T-helper 1 cell (primary cell): ENCODE measurements at places on chromosomes 3 and 15.

GRCh38 chr3:184583578-184584451 lies 22.2 kb downstream of the EPHB3 start:
- no peak for DNase-seq

GRCh38 chr3:22495241-22495640 lies 707.9 kb upstream of the UBE2E2 start:
- no peak for DNase-seq

GRCh38 chr3:52696830-52697631 lies 8.6 kb downstream of the GLT8D1 start:
- no peak for DNase-seq

DNA sequence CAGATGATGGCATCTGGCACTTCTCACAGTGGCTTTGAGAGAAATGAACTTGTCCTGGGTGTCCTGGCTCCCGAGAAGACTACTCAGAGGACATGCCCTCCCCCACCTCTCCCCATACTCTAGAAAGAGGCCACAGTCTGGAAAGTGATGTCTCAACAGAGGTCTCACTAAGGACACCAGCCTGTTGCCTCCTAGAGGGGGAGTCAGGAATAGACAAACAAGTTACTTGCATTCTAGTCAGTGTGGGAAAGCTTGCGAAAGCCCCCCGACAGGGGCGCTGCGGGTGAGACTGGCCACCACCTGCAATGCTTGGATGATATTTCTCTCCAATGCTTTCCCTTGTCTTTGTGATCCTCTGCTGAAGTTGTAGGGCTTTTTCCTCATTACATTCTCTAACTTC lies 17.2 kb downstream of the B4GALT4 start:
- DNase-seq: no peak
